Right ventricle myocardium superior (tissue), 1 donor: ENCODE measurements at places on chromosomes 13 and 19. TPM values are rescaled to one million over a fixed set of nuclear protein-coding genes. Genes with fewer than 3 reads are reported as not detected.

PLPP2 gene
- total RNA-seq, result 0.56 TPM

ERICH6B gene
- total RNA-seq, result not detected

KIR2DL3 gene
- not detected for total RNA-seq

DNA sequence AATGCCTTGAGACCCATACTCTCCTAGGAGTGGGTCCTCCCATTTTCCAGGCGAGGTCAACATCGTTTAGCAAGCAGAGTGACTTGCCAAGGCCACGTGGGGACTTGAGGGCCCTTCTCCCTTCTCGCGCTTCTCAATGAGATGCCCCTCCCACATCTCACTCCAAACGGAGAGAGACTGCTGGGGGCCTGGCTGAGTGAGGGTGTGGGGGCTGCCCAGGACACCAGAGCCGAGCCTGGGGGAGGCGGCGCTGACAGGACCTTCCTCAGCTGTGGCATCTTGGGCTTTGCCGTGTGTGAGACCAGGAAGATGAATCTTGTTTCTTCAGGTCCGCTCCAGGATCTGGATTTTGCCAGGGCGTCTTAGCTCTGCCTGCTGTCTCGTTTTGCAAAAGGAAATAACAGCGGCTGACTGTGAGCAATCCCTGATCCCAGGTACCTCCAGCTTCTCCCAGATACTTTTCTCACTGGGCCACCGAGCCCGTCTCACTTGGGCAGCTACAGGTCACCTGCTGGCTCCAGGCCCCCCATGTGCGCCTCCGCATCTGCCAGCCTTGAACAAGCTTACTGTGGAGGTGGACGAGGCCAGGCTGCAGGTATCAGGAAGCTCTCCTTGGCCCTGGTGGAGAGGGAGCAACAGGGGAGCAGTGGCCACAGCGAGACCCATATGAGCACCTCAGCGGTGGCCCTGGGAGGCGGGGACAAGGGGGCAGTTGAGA is 6.0 kb downstream of the COX6B2 start:
- DNase-seq, result no peak

DNA sequence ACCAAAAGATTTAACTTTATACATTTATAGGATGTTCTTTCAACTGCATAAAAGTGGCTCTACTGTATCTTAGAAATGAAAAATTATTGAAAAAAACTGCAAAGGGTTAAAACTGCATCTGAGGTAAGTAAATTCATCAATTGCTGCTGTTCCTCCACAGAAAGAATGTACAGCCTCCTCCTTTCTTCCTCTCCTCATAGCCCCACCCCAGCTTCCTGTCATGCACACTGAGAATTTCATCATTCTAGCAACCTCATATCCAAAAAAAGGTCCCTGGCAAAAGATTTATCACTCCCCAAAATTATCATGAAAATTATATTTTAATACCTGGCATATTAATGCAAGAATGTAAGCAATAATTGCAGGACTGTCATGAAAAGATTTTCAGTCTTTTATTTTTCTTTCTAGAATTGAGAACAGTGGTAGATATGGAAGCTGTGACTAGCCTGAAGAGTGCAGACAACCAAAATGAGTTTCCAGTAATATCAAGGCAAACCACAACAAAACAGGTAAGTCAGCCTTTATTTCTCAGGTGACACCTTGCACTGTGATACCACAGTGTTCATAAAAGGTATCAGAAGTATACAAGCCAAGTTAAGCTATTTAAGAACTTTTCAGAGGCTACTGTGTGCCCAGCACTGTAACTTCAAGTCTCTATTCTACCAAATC is 110.8 kb downstream of the SUCLA2 start:
- no peak for DNase-seq

DNA sequence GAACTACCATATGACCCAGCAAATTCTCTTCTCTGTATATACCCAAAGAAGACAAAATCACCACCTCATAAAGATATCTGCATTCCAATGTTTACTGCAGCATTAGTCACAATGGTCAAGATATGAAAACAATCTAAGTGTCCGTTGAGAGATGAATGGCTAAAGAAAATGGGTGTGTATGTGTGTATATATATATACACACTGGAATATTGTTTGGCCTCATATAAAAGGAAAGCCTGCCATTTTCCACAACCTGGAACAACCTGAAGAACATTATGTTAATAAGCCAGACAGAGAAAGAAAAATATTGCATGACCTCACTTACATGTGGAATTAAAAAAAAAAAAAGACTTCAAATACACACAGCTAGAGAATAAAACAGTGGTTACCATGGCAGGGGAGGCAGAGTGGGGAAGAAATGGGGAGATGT is 29.5 kb upstream of the RBM26 start:
- no peak for DNase-seq

GRCh38 chr13:28353679-28354078 is 141.2 kb downstream of the FLT1 start:
- no peak for DNase-seq

DNA sequence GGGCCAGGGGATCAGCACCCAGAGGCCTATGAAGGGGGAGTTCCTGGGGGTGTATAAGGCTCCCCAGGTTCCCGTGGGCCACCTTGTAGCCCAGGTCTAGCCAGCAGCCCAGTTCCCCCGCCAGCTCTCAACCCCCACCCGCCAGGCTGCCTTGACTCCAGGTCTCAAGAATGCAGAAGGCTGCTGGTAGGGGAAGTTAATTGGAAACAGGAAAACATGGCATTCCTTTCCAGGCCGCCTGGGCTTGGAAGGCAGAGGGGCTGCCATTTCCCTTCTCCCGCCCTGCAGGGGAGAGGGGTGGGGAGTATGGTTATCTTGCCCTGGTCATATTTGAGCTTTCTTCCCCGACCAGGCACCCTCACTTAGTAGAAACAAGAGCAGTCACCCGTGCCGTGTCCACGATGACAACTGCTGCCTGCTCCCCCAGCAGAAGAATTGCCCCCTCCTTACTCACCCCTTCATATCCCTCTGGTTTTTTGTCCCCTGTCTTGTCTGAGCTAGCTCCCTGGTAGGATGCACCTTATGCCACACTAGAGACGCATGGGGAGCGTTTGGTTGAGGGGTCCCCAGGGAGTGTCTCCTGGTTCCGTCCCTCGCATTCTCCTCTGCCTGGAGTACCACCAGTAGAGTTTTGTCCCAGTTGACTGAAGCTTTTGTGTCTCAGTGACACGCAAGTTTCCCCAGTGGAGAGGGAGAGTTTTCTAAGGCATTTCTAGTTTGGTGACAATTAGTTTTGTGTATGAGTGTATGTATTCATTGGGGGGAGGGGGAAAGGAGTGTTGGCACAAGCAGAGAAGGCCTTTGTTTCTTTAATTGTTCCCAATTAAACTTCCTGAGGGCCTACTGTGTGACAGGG is 4.5 kb downstream of the BICRA start:
- no peak for DNase-seq

DNA sequence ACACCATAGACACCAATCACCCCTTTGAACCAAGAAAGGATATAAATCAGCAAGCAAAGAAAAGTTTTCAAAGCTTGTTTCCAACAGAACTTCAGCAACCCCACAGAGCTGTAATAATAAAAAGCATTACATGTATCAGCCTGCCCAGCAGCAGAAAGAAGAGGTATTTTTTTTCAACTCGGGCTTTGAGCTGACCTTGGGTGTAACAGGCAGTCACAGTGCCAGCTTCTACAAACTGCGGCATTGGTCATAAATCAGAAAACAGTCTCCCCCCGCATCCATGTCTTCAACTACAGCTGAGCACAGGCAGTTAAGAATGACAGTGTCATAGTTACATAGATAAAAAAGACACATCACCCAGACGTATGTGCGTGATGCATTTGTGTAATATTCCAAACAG is 671.0 kb upstream of the SLITRK1 start:
- no peak for DNase-seq

DNA sequence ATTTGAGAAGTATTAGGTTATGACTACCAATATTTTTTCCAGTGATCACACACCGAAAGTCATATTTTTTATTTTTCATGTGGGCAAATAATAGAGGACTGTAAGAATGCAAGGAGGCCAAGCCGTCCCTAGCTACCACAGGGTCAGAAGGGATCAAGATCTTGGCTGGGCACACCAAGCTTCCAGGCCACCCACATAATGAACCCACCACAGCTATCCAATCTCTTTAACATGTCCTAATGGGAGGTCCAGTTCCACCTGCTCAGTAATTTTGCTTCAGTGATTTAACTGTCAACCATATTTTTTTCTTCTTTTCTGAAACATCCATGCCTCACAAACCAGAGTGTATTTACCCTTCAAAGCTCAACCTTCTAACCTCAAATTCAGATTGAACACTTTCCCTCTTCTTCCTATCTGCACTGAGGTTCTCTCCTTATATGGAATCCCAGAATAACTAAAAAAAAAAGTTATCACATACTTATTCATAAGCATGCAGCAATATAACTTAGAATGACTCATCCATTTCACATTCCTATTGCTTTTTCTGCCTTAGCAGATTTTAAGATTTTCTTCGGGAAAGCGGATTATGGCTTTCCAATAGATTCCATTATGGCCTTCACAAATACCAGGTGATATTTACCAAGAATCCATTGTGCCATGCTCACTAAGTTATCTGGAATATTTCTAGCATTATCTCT is 12.2 kb downstream of the ARGLU1 start:
- no peak for DNase-seq

- DNase-seq, result no peak
Observed at GRCh38 chr13:97135883-97136282, 86.2 kb upstream of the MBNL2 start.

GRCh38 chr13:48975856-48976575 is at the start of gene FNDC3A:
FNDC3A (plus strand) TSS chr13:48975912; CDS start chr13:49006191, 30,279 bp downstream.
- DNase-seq, result peak; percentile 92

- DNase-seq, result no peak
Observed at GRCh38 chr19:17249887-17250548, 4.3 kb upstream of the NR2F6 start.
